Tibial artery (tissue), 4 donors: ENCODE measurements at places on chromosomes 2 and 18.

DNA sequence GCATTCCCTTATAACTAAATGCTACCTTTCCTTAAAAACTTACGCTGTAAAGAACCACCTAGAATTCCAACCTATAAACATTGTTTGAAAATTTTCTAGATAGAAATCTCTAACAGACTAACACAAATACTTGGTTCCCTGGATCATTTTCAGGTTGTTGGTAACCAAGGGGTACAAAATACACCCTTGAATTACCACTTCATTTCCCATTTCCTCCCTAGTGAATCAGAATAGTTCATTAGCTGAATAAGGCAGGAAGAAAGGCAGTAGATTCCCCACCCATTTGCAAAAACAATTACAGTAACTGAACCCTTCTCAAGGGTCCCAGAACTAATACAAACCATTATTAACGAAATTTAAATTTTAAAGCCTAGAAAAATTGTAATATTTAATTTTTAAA lies 5.5 kb downstream of the MEX3C start:
- DNase-seq, result no peak

DNA sequence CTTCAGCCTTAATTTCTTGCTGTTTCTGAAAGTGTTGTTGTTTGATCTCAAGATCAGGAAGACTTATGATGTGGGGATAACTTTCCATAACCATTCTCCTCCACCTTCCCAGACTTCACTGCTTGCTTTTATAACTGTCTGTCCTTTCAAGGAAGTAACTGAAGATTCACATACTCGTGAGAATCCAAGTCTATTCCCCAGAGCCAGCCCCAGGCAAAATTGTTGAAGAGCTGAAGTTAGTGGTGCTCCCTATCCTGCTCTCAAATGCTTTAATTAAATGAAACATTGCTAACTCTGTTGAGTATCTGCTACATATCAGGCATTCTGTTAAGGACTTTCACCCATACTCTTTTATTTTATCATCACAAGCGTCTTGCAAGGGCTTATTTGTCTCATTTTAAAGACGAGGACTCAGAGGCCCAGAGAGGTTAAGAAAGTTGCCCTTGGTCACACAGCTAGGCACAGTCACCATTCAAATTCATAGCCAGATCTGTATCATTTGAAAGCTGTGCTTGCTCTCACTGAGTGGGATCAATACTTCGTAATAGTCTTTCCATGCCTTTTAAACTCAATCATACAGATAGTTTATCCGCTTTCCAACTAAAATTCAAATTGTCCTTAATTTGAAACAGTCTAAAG lies 189.8 kb upstream of the TCF4 start:
- DNase-seq, result no peak

- DNase-seq, result no peak
Measured at GRCh38 chr18:32891130-32891529, 118.3 kb upstream of the KLHL14 start.

- DNase-seq, result no peak
Measured at GRCh38 chr2:53422979-53423378, 344.6 kb upstream of the CHAC2 start.

- no peak for DNase-seq
Measured at GRCh38 chr18:55166260-55166598, 207.0 kb upstream of the CCDC68 start.

DNA sequence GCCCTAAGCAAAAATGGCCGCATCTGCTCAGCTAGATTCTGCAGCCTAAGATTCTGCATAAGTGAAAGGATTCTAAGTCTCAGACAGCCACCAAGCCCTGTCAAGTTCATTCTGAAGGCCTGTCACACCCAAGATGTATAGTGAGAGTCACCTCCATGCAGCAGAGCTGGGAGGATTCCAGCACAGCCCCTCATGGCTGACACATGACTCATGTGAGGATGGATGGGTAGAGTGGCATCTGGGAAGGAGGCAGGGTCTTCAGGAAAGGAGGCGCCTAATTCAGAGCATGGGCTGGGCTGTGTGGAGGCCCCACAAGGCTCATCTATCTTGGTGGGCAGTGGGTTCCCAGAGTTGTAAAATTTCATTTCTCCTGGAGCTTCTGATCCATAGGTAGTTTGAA lies 41.5 kb upstream of the ZBTB7C start:
- DNase-seq, result no peak

- DNase-seq, result no peak
Measured at GRCh38 chr18:48007955-48008701, 77.7 kb upstream of the SMAD2 start.

DNA sequence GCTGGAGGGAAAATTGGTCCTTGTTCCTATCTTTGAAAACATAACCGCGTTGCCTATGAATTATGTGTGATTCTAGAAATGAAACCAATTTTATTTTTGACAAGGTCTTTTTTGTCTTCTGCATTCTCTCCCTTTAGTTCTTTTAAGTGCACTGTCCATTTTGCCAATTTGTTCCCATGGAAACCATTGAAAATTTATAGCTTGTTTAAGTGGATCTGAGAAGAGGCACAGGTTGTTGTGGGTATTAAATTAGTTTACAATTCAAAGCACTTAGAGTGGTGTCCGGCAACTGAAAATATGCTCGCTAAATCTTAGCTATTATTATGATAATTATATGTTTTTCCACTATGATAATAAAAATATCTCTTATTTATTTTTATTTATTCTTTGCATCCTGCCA lies 107.5 kb upstream of the FSHR start:
- DNase-seq, result no peak
